H1 (cell line): ENCODE measurements at places on chromosomes 12 and 14. TPM values are rescaled to one million over a fixed set of nuclear protein-coding genes. Genes with fewer than 3 reads are reported as not detected.
A peak's percentile ranks its signal among the peaks of the same experiment; 100 is the strongest.

DNA sequence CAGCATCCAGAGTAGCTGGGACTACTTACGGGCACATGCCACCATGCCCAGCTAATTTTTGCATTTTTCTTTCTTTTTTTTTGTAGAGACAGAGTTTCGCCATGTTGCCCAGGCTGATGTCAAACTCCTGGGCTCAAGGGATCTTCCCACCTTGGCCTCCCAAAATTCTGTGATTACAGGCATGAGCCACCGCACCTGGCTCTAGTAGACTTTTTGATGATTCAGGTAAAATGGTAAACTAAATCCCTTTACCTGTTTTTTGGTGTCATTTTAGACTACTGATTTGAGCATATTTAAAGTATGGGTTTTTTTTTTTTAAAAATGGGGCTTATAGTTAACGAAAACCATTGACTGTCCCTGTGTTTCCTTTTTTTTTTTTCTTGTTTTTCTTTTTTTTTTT, 20.5 kb downstream of the RBMS2 start:
- no peaks in the 10 kb centered on the region for H3K36me3 ChIP-seq
- no peak overlapping the region for H3K4me3 ChIP-seq
- DNase-seq, result no peak
- H3K4me1 ChIP-seq, result no peaks in the 10 kb centered on the region
- no peak overlapping the region for H3K27ac ChIP-seq

GRCh38 chr12:68998041-68998440, 65.1 kb upstream of the CPM start:
- DNase-seq, result no peak
- no peaks in the 10 kb centered on the region for H3K27me3 ChIP-seq
- H3K4me1 ChIP-seq, result no peaks in the 10 kb centered on the region
- no peak overlapping the region for H3K27ac ChIP-seq

GRCh38 chr12:129753586-129753985, 150.2 kb downstream of the TMEM132D start:
- H3K4me1 ChIP-seq, result no peaks in the 10 kb centered on the region
- H3K27ac ChIP-seq, result no peak overlapping the region
- H3K36me3 ChIP-seq, result no peaks in the 10 kb centered on the region
- H3K27me3 ChIP-seq, result no peaks in the 10 kb centered on the region
- H3K4me3 ChIP-seq, result no peak overlapping the region

DNA sequence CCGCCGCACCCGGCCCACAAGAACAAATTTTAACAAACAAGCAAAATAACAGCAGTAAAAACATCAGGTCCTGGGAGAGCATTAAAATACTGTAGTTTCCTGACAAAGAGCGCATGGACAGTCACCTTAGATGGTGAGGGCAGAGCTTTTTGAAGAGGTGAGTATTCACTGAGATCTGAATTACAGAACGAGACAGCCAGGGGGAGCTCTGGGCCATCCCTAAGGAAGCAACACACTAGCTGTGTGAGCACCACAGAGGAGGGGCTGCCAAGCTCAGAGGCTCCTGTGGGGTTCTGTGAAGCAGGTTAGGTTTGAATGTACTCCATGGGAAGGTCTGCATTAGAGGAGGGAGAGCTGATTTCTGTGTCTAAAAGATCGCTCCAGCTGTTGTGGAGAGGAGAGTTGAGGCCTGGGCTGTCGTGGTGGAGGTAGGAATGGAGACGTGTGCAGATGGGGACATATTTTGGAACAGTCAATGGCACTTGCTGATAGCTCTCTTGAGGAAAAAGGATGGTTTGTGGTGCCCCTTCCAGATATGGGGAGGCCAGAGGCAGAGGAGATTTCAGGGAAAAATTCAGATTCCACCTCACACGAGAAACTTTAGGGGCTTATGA, 72.9 kb downstream of the TRAFD1 start:
- H3K36me3 ChIP-seq, result peaks cover 2% of the 10 kb centered on the region; the same call in 1 of the 2 replicates
- no peaks in the 10 kb centered on the region for H3K27me3 ChIP-seq
- no peak overlapping the region for H3K27ac ChIP-seq
- no peaks in the 10 kb centered on the region for H3K4me1 ChIP-seq

- peaks cover 23% of the 10 kb centered on the region for H3K27me3 ChIP-seq
- peak overlapping the region; percentile 62 for H3K4me3 ChIP-seq
Observed at GRCh38 chr14:104137297-104138097, 890 bp upstream of the KIF26A start.

- H3K27ac ChIP-seq, result no peak overlapping the region
- H3K4me3 ChIP-seq, result no peak overlapping the region
- no peak for DNase-seq
- no peaks in the 10 kb centered on the region for H3K27me3 ChIP-seq
- H3K4me1 ChIP-seq, result no peaks in the 10 kb centered on the region
Observed at GRCh38 chr12:91937009-91937408, 208.6 kb downstream of the BTG1 start.

- DNase-seq, result peak; percentile 79
- H3K4me1 ChIP-seq, result peaks cover 10% of the 10 kb centered on the region
- no peaks in the 10 kb centered on the region for H3K36me3 ChIP-seq
- H3K27me3 ChIP-seq, result peaks cover 7% of the 10 kb centered on the region
- no peak overlapping the region for H3K27ac ChIP-seq
Observed at GRCh38 chr12:107320033-107320928, 226.9 kb upstream of the CRY1 start.

DNA sequence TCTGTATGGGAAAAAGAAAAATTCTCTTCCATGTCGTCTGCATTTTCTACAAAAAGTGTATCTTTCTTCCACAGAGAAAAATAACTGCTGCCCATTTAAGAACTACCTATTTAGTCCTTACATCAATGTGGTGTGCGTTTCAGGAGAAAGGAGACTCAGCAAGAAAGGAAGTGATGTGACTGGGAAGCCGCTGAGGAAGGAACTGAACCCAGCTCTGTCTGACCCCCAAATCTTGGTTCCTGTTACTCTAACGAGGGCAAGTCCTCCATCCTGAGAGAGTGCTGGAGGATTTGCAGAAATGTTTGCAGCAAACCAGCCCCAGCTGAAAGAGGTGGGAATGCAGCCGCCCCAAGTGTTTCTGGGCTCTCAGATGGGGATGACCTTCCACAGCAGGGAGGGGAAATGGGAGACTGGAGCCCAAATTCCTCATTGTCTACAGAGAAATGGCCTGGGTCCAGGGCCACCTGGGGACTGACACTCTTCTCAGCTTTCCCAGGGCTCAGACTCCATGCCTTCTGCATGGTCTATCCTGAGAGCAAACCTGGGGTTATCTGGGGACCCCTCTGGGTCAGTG, 6.7 kb upstream of the MLEC start:
- H3K27me3 ChIP-seq, result no peaks in the 10 kb centered on the region
- no peak overlapping the region for H3K4me3 ChIP-seq
- no peaks in the 10 kb centered on the region for H3K36me3 ChIP-seq
- H3K4me1 ChIP-seq, result peaks cover 6% of the 10 kb centered on the region; the same call in 1 of the 2 replicates
- DNase-seq, result no peak

DNA sequence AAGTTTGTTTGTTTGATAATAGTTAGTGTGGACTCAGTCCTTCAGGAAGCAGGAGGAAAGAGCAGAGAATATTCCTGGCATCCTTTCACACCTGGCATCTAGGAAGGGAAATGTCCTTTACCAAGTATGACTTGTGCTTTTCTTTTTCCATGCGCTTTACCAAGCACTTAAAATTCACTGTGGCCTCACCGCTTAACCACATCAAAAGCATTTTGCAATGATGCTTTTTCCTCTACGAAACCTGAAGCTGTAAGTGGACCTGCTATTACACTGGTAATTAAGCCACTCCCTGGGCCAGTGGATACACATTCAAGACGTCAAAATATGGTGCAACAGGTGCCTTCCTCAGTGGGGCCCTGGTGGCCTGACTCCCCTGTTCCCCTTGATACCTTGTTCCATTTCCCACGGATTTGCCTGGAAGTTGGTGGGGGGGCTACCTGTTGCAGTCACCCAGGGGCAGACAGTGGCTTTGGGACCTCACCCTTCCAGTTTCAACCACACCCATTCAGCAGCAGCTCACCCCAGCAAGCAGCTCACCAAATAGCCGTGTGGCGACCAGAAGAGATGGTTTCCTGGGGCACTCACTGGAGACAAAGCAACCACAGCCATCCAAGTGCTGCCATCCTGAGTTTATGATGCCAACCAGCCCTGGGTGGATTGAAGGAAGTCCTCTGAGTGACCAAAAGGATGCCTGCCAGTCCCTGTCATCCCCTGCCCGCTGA, 14.2 kb upstream of the FZD10 start:
- H3K27ac ChIP-seq, result no peak overlapping the region
- H3K36me3 ChIP-seq, result no peaks in the 10 kb centered on the region
- H3K27me3 ChIP-seq, result peaks cover 42% of the 10 kb centered on the region
- no peak for DNase-seq

GRCh38 chr12:94078138-94078723, 70.1 kb upstream of the PLXNC1 start:
- DNase-seq, result no peak
- H3K27ac ChIP-seq, result no peak overlapping the region
- no peaks in the 10 kb centered on the region for H3K36me3 ChIP-seq
- H3K27me3 ChIP-seq, result no peaks in the 10 kb centered on the region
- peaks cover 3% of the 10 kb centered on the region for H3K4me1 ChIP-seq
- H3K4me3 ChIP-seq, result no peak overlapping the region

DNA sequence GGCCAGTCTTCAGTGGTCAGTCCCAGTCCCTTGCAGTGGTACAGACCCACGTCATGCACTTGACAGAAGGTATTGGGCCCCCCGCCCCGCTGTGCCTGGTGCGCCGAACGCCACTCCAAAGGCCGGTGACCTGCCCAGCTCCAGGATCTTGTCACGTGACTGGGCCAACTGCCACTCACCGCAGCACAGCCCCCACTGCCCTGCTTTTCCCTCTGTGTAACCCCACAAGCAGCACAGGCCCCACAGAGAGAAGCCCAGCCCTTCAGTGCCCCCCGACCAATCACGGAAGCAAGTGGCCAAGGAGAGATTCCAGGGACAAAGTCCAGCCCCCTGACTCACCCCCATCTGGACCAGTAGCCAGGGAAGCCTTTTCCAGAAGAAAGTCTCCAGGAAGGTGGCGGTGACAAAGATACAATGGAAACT, 498 bp downstream of the GPR132 start:
- DNase-seq, result no peak
- H3K4me3 ChIP-seq, result no peak overlapping the region
- H3K27ac ChIP-seq, result no peak overlapping the region
- no peaks in the 10 kb centered on the region for H3K36me3 ChIP-seq
- H3K27me3 ChIP-seq, result no peaks in the 10 kb centered on the region; the same call in 1 of the 2 replicates

DNA sequence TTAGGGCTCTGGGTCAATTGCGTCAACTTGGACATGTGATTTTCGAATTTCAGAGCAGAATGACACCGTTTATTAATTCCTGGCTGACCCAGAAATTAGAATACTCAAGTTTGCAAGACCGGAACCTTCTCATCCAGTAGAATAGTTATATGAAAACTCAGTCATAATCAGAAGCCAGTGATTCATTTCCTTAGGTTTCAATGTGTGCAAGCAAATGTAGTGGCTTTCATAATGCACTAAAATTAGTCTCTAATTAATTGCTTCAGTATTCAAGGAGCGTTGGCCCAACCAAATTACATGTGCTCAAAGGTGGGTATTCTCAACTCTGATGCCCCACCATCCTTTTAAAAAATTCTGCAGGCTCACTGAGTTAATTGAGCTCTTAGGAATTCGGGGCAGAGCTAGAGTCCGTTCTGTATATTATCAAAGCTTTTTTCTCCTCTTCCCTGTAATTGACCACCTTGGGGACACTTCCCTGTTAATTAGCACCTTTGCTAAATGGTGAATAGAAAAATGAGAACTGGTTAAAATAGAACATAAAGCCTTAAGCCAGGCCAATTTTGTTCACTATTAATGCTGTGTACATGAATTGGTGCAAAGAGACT, 55.4 kb downstream of the DAO start:
- no peaks in the 10 kb centered on the region for H3K27me3 ChIP-seq
- H3K4me3 ChIP-seq, result no peak overlapping the region
- H3K36me3 ChIP-seq, result no peaks in the 10 kb centered on the region
- no peak for DNase-seq
- no peaks in the 10 kb centered on the region for H3K4me1 ChIP-seq

GPD1 gene
- 0.74 and 1.2 TPM in 2 replicates for total RNA-seq

CELA1 gene
- not detected in 2 replicates for total RNA-seq

ADAMTS20 gene
- 4.5 and 5.1 TPM in 2 replicates for total RNA-seq

CLEC1B gene
- total RNA-seq, result not detected in 2 replicates

SHMT2 gene
- total RNA-seq, result 274 and 283 TPM in 2 replicates

RNF212B gene
- 1.2 TPM in 1 of 2 replicates, not detected in the other for total RNA-seq

SIX1 gene
- total RNA-seq, result 0.46 and 0.69 TPM in 2 replicates

ARHGDIB gene
- 0.48 and 0.82 TPM in 2 replicates for total RNA-seq
